ENCODE measurements at places on chromosomes 12 and 14.

- no peak for DNase-seq
Observed at GRCh38 chr14:90991690-90992443, 68.6 kb downstream of the RPS6KA5 start.

DNA sequence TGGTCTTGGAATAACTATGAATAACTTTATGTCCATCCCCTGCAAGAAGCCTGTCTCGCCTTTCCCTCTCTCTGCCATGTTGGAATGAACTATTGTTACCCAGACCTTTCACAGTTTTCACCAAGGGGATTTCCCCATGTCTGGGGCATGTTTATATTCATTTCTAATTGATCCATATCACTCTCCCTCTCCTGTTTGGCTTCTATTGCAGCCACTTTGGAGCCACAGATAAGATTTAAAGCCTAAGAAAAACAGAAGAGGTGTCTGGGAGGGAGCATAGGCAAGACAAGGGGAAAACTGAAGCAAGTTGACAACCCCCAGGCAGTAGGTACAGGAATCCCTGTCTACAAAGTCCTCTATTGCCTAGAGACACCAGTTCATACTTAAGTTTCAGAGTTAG lies 41.0 kb upstream of the FOXJ2 start:
- DNase-seq: no peak

DNA sequence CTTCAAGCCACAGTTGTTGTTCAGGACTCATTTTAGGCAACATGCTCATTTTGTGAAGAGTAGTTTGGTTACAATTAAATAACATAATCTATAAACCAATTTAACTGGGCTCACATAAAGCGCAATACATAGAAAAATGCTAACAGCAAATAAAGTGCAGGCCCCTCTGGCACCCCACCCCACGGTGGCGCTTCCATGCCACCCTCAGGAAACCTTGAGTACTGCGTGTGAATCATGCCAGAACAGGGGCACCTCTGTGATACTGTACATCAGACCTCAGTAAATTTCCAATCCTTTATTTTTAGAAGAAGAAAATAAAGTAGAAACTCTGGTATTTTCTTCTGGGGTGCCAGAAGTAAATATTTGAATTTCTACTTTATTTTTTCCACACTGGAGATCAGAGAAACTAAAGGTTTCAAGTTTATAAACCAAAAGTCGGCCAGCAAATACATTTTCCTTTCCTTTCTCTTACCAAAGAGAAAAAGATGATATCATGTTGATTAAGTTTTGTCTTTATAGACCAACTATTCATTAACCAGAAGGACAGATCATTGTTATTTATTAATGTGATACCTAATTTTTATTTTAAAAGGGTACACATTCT lies 316.8 kb downstream of the PAWR start:
- DNase-seq: peak; percentile 26

- no peak for DNase-seq
Observed at GRCh38 chr12:132740313-132740646, 21.4 kb downstream of the ANKLE2 start.

DNA sequence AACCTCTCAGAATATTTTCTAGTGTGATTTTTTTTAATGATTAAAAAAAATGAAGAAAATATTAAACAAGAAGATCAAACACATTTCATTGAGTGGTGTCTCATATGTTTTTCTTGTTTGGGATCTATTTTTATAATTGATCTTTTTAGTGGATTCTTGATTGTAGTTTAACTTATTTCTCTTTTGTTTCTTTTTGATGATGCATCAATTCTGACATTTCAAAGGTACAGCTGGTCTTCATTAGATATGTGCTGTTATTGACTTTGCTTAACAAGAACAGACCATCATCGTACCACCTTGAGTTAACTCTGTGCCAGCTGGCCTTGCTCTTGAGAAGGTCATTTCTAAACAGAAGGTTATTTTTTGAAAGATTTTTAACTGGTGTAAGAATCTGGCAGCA lies 45.8 kb upstream of the FGD4 start:
- no peak for DNase-seq

- no peak for DNase-seq
Observed at GRCh38 chr12:29692237-29692636, 91.5 kb downstream of the TMTC1 start.

- no peak for DNase-seq
Observed at GRCh38 chr14:54743382-54743781, 159.2 kb downstream of the GCH1 start.

- DNase-seq: no peak
Observed at GRCh38 chr14:31566456-31566855, 5.3 kb downstream of the NUBPL start.

DNA sequence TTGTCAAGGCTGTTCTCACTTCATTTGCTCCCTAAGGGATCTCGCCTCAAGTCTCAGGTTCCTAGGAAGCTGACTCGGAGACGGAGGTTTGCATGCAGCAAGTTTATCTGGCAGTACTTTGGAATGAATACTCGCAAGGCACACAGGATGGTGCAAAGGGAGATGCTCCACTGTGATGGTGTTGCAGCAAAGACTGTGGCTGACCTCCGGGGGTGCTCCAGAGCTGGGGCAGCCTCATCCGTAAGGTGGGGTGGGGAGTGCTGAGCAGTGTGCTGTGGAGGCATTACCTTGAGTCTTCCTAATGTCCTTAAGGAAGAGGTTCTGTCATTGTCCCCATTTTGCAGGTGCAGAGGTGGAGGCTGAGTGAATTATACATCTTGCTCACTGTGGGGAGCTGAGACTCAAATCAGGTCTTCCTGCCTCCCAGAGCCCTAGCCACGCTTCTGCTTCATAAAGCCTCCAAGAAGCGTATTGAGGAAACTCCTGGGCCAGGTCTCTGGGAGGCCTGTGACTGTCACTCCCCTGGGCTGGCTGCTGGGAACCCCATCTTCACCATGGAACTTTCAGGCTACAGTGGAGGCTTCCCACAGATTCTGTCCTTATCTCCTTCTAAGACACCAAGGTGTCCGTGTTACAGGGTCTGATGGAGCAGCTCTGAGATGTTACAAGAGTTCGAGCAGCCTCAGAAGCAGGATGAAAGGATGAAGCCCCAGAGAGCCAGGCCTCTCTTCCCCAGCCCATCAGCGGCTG lies 39.5 kb downstream of the GALNT16 start:
- DNase-seq: no peak

GRCh38 chr14:38868399-38869290 lies 234.4 kb downstream of the SEC23A start:
- DNase-seq: no peak

DNA sequence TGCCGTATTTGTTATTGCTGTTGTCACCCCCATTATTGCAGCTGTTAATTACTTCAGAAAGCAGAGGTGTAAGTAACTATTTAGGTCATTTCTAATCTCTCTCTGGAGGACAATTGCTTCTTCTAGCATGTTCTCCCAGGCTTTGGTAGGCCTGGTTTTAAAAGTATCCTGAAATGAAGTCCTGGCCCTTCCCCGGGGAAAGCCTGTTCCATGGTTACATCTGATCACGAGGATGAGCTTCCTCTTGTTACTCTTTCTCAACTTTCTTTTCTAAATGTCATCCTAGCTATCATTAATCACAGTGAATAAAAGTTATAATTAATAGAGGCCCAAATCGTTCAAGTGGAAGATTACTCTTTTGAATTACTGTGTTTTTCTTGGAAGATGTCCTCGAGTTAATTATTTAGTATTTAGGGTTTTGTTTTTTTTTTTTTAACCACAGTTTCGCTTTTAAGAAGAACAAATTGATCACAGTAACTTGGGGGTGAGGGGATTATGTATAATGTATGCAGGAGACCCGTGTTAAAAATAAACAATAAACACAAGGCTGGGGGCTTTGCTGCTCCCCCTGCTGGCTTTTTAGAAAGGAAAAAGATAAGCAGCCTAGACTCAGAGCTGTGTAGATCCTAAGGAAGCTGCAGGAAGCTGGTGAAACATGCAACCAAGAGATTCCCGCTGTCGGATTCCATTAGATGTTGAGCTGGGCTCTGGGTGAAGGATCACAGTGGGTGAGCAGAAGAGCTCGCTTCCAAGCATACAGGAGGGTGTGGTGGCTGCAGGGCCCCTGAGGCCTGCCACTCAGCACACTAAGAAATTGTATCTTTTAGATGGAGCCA lies 420.1 kb downstream of the FUT8 start:
- DNase-seq: peak; percentile 4

DNA sequence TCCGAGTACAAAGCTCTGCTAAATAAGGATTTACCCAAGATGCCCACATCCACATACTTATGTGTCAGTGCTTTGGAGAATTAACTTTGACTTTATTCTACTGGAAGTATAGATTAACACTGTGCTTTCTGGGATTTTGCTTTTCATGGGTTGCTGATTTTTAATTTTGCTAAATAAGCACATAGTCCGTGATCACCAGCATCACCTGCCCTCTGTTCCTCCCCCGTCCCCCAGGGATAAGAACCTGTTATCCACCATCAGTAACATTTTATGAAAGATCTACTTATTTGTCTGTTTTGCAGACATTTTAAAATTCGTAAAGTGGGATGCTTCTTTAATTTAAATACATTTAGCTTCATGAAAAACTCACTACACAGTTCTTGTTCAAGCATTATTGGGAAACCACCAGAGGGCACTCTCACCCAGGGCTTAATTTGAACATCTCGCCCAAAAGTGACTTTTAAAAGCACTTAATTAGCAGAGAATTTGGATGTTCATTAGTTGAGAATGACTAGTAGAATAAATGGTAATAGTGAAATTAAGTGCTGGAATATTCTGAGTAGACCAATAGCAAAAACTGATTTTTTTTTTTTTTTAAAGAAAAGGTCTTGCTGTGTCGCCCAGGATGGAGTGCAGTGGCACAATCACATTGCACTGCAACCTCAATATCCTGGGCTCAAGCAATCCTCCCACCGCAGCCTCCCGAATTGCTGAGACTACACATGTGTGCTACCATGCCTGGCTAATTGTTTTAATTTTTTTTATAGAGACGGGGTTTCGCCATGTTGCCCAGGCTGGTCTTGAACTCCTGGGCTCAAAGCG lies 35.7 kb downstream of the MRPL42 start:
- DNase-seq: peak; percentile 29

GRCh38 chr14:23121361-23121771 lies 2.3 kb upstream of the CEBPE start:
- peak; percentile 47 for DNase-seq

- no peak for DNase-seq
Observed at GRCh38 chr14:97851428-97851995, 1054.3 kb downstream of the VRK1 start.

DNA sequence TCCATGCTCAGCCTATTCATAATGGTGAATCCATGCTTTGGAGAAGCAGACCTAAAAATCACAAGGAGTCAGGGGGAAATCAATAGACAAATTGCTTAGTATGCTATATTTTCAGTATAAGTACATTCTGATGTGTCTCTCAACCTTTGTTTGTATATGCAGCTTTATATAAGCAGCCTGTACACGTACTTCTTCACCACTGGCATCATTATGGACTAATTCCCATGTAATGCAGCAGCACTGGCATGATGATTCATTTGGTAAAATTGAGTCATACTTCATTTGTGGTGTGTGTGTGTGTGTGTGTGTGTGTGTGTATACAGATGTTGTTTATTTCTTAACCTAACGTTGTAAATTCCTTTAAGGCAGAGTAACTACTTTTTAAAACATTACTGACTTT lies 10.9 kb downstream of the DCP1B start:
- peak; percentile 88 for DNase-seq

DNA sequence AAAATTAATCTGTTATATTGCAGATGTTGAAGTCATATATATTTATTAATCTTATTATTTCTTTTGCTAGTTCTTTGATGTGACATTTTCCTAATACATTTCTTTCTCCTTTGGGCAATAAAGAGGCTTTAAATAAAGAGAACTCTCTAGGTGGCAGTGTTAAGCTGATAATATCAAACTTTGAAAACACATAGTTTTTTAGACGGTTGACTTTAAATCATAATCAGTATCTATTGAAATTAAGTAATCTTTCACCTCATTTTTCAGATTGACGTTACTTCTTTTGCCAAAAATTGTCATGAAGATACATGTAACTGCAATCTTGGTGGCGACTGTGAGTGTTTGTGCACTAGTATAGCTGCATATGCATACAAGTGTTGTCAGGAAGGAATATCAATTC lies 130.8 kb upstream of the PTPRQ start:
- no peak for DNase-seq

DNA sequence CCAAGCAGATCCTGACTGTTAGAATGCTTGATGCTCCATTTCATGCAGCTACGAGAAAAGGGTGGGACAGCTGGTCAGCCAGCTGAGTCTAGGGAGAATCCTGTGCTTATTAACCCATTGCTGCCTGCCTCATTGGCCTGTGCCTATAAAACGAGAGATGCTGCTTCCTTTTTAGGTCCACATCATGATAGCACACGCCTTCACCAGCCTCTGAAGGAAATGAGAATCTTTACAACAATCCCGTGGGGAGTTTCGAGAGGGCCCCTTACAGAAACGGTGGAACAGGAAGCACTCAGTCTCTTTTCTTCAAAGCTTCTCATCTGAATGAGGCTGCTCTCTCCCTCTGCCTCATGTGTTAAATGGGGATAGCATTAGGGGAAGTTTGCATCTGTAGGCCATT lies 147.3 kb upstream of the RFLNA start:
- no peak for DNase-seq

GRCh38 chr12:128519426-128519825 lies 252.5 kb downstream of the TMEM132C start:
- no peak for DNase-seq

- DNase-seq: no peak
Observed at GRCh38 chr14:104212206-104213095, 74.1 kb downstream of the KIF26A start.

DNA sequence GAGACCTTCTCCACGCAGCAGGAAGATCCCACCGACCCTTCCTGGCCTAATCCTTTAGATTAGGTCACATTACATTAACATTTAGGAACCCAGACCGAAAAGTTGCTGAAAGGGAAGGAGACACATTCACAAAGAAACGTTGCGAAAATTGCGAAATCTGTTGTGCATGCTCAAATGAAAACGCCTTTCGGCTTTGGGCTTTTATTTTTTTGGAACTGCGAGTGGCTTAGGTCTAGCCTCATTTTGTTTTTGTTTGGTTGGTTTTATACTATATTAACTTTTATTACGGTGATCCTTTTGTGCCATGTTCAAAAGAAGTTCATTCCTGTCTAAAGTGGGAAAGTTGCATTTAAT lies 1.5 kb downstream of the MYF6 start:
- DNase-seq: no peak

- DNase-seq: no peak
Observed at GRCh38 chr12:49902399-49903350, 1.0 kb downstream of the FAIM2 start.

GRCh38 chr14:51738754-51739153 lies 87.0 kb downstream of the FRMD6 start:
- no peak for DNase-seq

Data from brain microvascular endothelial cell (primary cell).